GM12864 (cell line): ENCODE measurements at places on chromosomes 11 and 22.

- peak; percentile 59 for DNase-seq
Measured at GRCh38 chr11:75873417-75874221, 58.6 kb downstream of the UVRAG start.

GRCh38 chr11:15119826-15120225, 5.1 kb downstream of the INSC start:
- DNase-seq: no peak

DNA sequence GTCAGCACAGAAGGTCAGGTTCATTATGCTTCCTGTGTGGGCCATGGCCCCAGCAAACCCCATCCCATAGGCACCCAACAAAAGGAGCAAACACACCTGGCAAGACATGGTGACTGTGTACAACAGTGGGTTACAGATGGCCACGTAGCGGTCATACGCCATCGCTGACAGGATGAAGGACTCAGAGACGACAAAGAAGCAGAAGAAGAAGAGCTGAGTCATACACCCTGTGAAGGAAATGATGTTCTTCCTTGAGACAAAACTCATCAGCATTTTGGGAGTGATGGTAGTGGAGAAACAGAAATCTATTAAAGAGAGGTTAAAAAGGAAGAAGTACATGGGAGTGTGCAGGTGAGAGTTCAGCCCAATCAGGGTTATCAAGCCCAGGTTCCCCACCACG, 309 bp downstream of the OR8B12 start:
- no peak for DNase-seq

DNA sequence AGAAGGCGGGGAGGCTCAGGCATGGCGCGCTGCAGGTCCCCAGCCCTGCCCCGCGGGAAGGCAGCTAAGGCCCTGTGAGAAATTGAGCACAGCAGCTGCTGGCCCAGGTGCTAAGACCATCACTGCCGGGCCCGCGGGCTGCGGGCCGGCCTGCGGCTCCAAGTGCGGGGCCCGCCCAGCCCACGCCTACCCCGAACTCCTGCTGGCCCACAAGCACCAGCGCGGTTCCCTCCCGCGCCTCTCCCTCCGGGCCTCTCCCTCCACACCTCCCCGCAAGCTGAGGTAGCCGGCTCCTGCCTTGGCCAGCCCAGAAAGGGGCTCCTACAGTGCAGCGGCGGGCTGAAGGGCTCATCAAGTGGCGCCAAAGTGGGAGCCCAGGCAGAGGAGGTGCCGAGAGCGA, 4.6 kb upstream of the RDX start:
- no peak for DNase-seq

DNA sequence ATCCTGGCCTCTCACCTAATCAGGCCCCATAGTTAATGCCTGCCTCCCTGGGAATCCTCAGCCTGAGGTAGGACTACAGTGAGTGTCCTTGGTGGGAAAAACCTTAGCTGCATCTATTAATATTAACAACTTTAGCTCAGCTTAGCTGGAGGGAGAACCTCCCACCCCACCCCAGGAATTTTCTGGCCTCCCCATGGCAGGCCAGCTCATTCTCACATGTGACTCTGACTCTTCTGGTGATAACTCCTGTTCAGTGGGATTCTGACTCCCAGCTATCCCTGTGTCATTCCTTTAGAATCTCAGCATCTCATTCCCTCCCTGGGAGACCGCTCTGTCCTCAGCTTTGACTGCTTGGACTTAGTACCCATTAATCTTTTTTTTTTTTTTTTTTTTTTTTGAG, 14.5 kb downstream of the ART5 start:
- DNase-seq: no peak

- DNase-seq: no peak
Measured at GRCh38 chr22:39717099-39717498, 146.5 kb downstream of the CACNA1I start.

- DNase-seq: no peak
Measured at GRCh38 chr22:19634226-19634975, 79.9 kb upstream of the SEPTIN5 start.

DNA sequence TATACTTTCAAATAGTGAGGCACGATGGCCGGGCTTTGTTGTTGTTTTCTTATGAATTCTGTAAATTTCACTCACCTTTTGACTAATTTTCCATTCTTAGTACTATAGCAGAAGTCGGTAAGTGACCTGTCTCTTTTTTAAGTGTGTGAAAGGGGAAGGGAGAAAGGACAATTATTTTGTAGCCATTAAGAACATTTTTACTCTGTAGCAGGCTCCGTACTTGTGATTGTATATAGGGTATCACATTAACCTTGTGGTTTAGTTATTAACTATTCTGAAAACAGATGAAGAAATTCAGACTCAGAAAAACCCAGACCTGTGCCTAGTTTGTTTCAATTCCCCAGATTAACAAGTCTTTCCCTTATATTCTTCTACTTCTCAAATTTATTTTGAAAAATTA, 78.7 kb downstream of the CASP12 start:
- no peak for DNase-seq

DNA sequence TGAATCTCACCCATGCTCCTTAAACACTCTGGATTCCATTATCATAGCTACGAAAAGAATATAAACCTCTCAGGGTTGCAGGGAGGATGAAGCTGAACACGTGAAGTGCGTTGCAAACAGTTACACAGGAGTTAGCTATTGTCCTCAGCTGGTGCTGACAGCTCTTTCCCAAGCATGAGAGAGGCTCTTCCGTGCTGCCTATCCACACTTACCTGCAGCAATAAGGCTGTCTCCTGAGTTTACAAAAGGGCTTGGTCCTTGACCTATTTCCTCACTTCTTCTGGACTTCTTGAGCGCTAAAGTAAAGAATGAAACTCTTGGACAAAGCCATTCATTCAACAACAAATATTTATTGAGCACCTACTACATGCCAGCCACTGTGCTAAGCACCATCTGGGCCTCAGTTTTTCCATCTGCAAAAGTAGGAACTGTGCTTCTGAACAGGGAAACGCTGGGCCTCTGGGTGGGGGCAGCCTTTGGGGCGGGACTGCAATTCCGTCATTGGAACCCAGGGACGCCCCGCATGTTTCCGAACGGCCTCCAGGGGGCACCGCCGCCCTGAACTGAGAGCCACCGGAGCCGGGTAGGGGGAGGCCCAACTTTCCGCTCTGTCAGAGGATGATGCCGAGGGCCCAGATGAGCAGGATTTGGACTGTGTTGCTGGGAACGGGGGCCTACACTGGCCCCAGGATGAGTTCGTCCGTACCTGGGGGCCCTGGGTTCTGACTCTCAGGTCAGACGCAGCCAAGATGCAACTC, 651 bp upstream of the ARL2 start:
- peak; percentile 66 for DNase-seq

DNA sequence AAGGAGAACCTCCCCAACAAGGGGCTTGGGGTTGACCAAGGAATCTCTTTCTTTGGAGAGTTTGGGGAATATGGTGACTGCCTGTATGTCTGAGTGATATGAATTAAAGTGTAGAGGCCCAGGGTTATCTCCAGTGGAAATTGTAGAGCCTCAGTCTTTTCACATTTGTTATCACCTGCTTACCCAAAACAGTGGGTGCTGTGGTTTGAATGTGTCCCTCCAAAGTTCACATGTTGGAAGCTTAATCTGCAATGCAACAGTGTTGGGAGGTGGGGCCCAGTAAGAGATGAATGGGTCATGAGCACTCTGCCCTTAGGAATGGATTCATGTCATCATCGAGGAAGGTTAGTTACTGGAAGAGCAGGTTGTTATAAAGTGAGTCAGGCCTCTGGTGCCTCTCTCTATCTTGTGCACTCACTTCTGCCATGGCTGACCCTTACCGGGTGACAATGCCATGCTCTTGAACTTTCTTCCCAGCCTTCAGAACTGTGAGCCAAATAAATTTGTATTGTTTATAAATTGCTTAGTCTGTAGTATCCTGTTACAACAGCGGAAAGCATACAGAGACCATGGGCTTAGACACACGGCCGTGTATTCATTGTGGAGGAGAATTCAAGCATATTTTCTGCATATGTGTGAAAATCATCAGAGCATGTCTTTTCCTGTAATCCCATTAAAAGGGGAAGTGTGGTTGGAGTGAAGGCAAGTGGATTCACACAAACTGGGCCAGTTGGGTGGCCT, 114.1 kb upstream of the TBCEL start:
- no peak for DNase-seq

- DNase-seq: no peak
Measured at GRCh38 chr11:34745195-34745594, 124.3 kb downstream of the EHF start.

GRCh38 chr22:41469218-41469851, 418 bp downstream of the ACO2 start:
- no peak for DNase-seq
